Heart left ventricle (tissue), 16 donors: ENCODE measurements at places on chromosomes 11 and 22. TPM values are rescaled to one million over a fixed set of nuclear protein-coding genes. Genes with fewer than 3 reads are reported as not detected.

Gene TMEM223
- total RNA-seq: 19.0 TPM

DNA sequence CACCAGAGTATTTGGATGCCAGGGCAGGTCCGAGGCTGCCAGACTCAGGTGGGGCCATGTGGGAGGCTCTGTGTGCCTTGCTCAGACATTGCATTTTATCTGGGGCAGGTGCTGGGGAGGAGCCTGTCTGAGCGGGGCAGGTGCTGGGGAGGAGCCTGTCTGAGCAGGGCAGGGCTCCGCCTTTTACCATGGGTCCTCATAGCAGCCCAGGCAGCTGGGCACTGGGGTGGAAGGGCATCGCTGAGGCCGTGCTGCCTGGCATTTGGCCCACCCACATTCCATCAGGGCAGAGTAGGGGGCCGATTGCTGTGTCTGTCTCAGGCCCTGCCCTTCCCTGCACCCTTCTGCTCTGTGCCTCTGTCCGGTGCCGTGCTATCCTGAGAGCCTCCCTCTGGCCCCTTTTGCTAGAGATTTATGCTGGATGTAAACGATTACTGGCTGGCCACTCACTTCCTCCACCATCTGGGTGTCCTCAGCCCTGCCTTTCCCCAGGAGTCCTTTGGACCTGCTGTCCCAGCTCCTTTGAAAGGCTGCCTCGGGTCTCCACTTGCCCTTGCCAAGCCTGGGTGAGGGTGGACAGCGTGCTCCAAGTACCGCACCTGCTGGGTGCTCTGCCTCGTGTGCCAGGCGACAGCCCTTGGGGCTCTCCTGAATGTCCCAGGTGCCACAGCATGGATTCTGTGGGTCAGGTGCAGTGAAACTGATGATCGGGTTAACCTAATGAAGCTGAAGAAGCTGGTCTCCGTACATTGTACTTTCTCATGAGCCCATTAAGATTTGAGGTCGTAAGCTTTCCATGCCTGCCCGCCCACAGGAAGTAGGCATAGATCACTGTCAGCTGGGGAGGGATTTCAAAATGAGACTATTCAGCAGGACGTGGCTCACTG lies 281.6 kb downstream of the TBC1D22A start:
- no peak for DNase-seq

GRCh38 chr11:125281831-125282595 lies 117.5 kb downstream of the PKNOX2 start:
- no peak for DNase-seq

Gene PIWIL4
- 1.7 TPM for total RNA-seq

Gene TST
- total RNA-seq: 69.7 TPM

Gene BAIAP2L2
- total RNA-seq: not detected

GRCh38 chr22:44815099-44816070 lies 63.0 kb downstream of the ARHGAP8 start:
- no peak for DNase-seq

Gene NXPE1
- total RNA-seq: not detected

- no peak for DNase-seq
Measured at GRCh38 chr11:58060939-58061672, 30.4 kb downstream of the OR6Q1 start.

Gene BTG4
- not detected for total RNA-seq

- DNase-seq: peak; percentile 73
Measured at GRCh38 chr11:57460022-57460757, at the start of gene RTN4RL2. Gene RTN4RL2, plus strand, starts transcription at chr11:57460528. Its CDS starts 338 bp downstream, at chr11:57460866.

GRCh38 chr22:25765016-25765367 lies 23.0 kb downstream of the MYO18B start:
- no peak for DNase-seq

Gene SPA17
- 4.4 TPM for total RNA-seq

DNA sequence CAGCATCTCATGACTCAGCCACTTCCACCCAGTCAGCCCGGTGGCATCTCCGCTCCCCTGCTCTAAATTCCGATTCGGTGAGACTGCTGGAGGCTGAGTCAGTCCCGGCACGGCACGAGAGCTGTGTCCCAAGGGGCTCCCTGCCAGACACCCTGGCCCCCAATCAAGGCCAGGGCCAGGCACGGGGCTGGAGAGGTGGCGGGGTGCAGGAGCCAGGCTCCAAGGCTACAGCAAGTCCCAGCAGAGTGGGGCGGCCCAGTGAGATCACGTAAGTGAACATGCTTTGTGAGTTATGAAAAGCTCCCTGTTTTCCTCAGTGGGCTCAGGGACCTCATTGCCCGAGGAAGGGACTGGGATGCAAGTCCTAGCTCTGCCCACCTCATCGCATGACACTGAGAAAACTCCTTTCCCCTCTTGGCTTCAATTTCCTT lies 3.0 kb downstream of the C11orf68 start:
- peak; percentile 72 for DNase-seq

DNA sequence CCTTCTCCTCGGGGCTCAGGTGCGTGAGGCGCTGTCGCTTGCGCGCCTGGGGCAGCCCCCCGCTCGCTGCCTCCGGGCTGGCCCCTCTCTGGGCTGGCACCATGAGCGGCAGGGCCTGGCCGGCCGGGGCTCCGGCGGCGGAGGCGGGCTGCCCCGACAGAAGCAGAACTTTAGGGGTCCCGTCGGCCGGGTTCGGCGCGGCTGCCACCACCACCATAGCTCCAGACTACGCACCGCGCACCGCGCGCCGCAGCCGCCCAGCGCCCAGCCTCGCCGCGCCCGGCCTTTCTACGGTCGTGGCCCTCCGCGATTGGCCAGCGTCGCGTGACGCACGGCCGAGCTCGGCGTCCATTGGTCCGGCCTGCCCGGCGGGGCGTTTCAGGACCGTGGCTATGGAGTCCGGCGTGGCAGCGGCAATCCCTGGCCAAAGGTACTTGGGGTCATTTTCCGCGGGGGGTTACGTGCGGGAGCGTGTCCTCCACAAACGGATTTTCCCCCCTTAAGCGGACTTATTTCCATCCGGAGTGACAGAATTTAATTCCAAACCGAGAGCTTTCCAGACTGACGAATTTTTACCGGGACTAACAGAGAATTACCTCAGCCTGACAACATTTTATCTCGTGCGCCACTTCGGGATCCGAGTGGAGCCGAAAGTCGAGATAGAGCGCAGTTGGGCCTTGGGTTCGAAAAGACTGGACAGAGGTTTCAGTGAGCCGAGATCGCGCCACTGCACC lies at the start of gene XBP1:
Gene XBP1 (minus strand): TSS at position 262 of the 734 bp plus-strand sequence.
- peak; percentile 97 for DNase-seq

DNA sequence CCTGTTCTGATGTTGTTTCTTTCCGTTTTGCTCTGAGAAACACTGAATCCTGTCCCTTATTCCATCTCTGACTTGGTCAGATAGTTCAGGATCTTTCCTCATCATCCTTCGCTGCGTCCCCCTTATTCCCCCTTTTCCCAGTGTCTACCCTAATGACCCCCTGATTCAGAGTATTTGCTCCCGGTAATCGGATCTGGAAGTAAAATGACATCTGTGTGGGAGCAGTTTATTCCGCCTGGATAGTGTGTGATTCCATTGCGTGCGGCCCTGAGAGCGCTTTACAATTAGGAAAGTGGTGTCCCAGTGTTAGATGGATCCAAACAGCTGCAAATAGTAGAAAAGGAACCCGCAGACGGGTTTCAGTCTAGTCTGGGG lies 606 bp downstream of the DRG1 start:
- no peak for DNase-seq

DNA sequence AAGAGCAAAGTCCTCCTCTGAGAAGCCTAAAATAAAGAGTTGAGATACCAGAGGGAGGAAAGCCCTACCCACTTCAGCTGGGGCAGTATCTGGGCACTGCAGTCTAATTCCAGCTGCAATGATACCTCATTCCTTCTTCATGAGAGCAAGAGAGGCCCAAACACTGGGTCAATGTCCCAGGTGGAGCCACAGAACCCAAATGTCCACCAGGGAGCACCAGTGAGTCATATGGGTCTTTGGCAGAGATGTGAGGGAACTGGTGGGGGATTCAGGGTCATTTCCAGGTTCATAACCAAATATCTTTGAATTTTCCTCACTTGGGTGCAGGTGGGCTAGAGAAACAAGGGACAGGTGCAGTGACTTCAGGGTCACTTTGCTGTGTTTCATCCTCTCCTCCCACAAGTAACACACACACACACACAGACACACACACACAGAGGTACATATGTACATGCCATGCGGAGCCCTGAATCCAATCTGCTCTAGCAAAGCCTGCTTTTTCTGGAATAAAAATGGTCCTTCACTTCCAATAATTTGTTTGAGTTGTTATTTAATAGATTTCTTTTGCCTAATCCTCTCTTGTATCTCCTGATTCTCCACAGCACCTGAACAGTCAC lies 585.4 kb downstream of the SOX6 start:
- DNase-seq: peak; percentile 39

DNA sequence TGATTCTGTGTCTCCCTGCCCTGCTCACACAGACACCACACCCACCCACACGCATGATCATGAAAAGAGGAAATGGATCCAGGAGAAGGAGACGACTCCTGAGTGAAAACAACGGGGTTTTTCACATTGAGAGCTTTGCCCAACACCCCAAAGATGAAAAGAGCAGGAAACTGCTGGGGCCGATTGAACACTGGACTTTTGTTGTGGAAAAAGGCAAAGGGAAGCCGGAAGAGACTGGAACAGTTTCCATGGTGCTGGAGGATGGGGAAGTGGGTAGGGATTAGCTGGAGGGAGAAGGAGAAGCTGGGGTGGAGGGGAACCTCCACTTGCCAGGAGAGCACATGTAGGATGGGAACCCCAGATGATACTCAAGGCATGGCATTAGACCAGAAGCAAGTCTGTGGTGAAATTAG lies 5.2 kb upstream of the SLC43A3 start:
- DNase-seq: no peak

Gene P4HA3
- not detected for total RNA-seq

Gene ZNF280B
- 0.19 TPM for total RNA-seq

Gene C1QTNF4
- 0.70 TPM for total RNA-seq

GRCh38 chr22:17086788-17087497 lies 2.1 kb downstream of the IL17RA start:
- no peak for DNase-seq

GRCh38 chr11:101996111-101996510 lies 51.1 kb upstream of the CFAP300 start:
- no peak for DNase-seq

- no peak for DNase-seq
Measured at GRCh38 chr11:75118577-75118976, 21.9 kb upstream of the OR2AT4 start.

GRCh38 chr11:7889985-7890384 lies 41.1 kb downstream of the OR10A6 start:
- DNase-seq: no peak

Gene OR10A2
- not detected for total RNA-seq

Gene UBQLNL
- total RNA-seq: 0.17 TPM

DNA sequence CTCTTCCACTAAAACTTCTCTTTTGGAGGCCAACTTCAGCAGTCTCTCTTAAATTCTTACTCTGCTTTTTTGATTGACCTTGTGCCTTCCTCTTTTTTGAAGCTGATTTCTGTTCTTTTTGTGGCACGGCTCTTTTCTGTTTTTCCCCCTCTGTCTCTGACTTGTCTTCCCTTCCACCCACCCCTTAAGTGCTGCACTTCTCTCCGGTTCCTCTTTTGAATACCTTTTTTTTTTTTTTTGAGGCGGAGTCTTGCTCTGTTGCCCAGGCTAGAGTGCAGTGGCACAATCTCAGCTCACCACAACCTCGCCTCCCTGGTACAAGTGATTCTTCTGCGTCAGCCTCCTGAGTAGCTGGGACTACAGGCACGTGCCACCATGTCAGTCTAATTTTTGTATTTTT lies 211.9 kb downstream of the BLID start:
- no peak for DNase-seq

GRCh38 chr11:23497040-23497439 lies 636.8 kb upstream of the CCDC179 start:
- DNase-seq: no peak

GRCh38 chr11:69552951-69553350 lies 71.5 kb downstream of the LINC01488 start:
- DNase-seq: no peak
